Effector memory CD4-positive, alpha-beta T cell (primary cell): ENCODE measurements at places on chromosomes 5 and 9.

- no peak for DNase-seq
- H3K4me3 ChIP-seq: no peak overlapping the region
- H3K4me1 ChIP-seq: peaks cover 7% of the 10 kb centered on the region
- H3K36me3 ChIP-seq: peaks cover 77% of the 10 kb centered on the region
- peak overlapping the region; percentile 29 for H3K27ac ChIP-seq
Measured at GRCh38 chr9:121169094-121169601, 32.5 kb downstream of the RAB14 start.

DNA sequence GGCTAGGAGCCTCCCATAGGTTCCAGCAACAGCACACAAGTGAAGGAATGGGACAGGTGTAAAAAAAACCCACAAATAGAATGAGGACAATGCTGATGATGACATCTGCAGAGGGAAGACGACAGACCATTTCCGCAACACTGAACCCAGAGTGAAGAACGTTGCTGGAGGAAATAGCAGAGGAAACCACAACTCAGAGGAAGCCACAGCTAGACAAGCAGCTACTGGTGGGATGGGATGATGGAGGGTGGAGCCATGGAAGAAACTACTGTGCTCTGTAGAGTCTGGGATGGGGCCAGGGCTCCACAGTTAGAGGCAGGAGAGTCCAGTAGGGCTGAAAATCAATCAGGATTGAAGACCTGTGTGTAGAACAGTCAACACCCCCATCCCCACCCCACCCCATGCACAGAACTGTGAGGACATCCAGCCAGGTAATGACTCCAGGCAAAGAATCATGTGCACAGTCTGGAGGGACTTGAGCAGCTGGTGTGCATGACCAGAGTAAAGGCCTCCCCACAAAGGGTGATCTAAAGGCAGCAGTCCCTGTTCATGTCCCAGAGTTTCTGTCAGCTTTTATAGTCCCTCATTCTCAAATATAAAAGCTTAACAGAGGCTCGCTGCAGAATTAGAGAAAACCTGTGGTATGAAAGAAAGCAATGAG lies 65.2 kb upstream of the SPIN1 start:
- H3K4me3 ChIP-seq: no peak overlapping the region
- no peaks in the 10 kb centered on the region for H3K27me3 ChIP-seq
- peak; percentile 42 for DNase-seq
- no peak overlapping the region for H3K27ac ChIP-seq
- no peaks in the 10 kb centered on the region for H3K36me3 ChIP-seq

GRCh38 chr9:92385953-92386352 lies 18.4 kb downstream of the OGN start:
- DNase-seq: no peak
- no peak overlapping the region for H3K4me3 ChIP-seq
- no peaks in the 10 kb centered on the region for H3K27me3 ChIP-seq
- H3K36me3 ChIP-seq: no peaks in the 10 kb centered on the region
- H3K27ac ChIP-seq: no peak overlapping the region

- no peaks in the 10 kb centered on the region for H3K27me3 ChIP-seq
- H3K4me3 ChIP-seq: no peak overlapping the region
- H3K4me1 ChIP-seq: peaks cover 9% of the 10 kb centered on the region
- no peak overlapping the region for H3K27ac ChIP-seq
- DNase-seq: no peak
Measured at GRCh38 chr9:2059274-2059929, 44.3 kb downstream of the SMARCA2 start.

DNA sequence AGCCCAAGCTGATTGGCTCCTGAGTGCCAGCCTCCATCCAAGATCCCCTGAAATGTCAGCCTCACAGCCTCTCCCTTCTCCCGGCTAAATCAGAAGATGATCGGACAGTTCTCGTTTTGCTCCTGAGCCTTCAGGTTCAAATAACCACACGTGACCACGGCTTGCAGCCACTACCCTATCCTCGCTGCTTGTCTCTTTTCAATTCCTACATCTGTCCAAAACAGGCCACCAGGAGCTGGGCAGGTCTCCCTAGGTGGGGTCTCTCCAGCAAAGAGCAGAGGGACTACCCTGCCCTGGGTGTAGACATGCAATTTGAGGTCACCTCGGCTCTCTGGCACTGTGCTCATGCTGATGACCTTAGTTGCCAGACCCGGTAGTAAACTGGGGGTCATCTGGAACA lies 224.0 kb upstream of the TBC1D2 start:
- DNase-seq: no peak
- no peaks in the 10 kb centered on the region for H3K27me3 ChIP-seq
- H3K27ac ChIP-seq: no peak overlapping the region
- H3K4me1 ChIP-seq: no peaks in the 10 kb centered on the region
- no peaks in the 10 kb centered on the region for H3K36me3 ChIP-seq
- no peak overlapping the region for H3K4me3 ChIP-seq

- no peaks in the 10 kb centered on the region for H3K36me3 ChIP-seq
- H3K4me3 ChIP-seq: no peak overlapping the region
- H3K4me1 ChIP-seq: no peaks in the 10 kb centered on the region
- H3K27ac ChIP-seq: no peak overlapping the region
- H3K27me3 ChIP-seq: no peaks in the 10 kb centered on the region
Measured at GRCh38 chr9:78663369-78663768, 366.4 kb downstream of the PSAT1 start.

- no peak overlapping the region for H3K27ac ChIP-seq
- no peak overlapping the region for H3K4me3 ChIP-seq
Measured at GRCh38 chr9:124342776-124343485, 72.3 kb downstream of the PSMB7 start.

- H3K27ac ChIP-seq: no peak overlapping the region
- peaks cover 66% of the 10 kb centered on the region for H3K36me3 ChIP-seq
- H3K4me3 ChIP-seq: no peak overlapping the region
Measured at GRCh38 chr5:87404359-87404758, 8.4 kb downstream of the CCNH start.

- H3K27ac ChIP-seq: no peak overlapping the region
- no peak overlapping the region for H3K4me3 ChIP-seq
- H3K27me3 ChIP-seq: no peaks in the 10 kb centered on the region
Measured at GRCh38 chr5:54093081-54093492, 217.3 kb downstream of the ARL15 start.

DNA sequence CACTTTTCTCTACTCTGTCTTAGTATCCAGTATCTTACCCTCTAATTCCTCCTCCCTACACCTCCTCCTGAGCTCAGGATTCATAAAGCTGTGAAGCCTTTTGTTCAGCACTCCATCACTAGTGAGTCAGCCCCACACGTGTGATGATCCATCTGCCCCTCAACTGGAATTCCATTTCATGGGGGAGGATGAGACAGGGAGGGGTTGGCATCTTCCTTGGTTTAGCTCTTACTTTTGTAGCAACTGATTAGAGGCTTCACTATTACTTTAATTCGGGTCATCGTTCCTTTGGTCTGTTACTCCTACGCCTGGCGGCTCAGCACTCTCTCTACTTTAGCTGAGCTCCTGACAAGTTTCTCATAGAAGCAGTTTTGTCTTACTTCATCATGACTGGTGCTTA lies 11.8 kb downstream of the BTNL8 start:
- no peaks in the 10 kb centered on the region for H3K36me3 ChIP-seq
- H3K4me1 ChIP-seq: no peaks in the 10 kb centered on the region
- no peak for DNase-seq
- no peak overlapping the region for H3K4me3 ChIP-seq

DNA sequence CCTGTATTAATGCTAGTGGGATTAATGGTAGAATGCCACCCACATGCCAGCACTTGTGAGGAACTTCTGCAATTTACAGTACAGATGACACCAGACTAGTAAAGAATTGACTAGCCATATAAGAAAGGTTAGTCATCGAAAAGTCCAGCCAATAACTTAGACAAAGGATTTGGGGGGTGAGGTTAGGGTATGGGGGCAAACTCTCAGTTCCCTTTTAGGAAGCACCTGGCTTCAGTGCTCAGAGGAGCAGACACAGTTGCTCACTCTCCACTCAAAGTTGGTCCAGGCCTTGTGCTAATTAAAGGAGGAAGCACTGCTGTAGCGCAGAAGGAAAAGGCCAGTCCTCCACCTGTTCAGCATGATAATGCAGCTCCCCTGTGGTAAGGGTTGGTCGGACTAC lies 25.2 kb downstream of the TGFBR1 start:
- no peak overlapping the region for H3K27ac ChIP-seq
- no peak for DNase-seq
- peaks cover 15% of the 10 kb centered on the region for H3K4me1 ChIP-seq
- H3K4me3 ChIP-seq: no peak overlapping the region

GRCh38 chr9:126705767-126706697 lies 92.3 kb downstream of the LMX1B start:
- H3K36me3 ChIP-seq: no peaks in the 10 kb centered on the region
- H3K27ac ChIP-seq: no peak overlapping the region
- H3K4me3 ChIP-seq: peak overlapping the region; percentile 9
- peaks cover 14% of the 10 kb centered on the region for H3K4me1 ChIP-seq

- no peaks in the 10 kb centered on the region for H3K36me3 ChIP-seq
- no peak overlapping the region for H3K4me3 ChIP-seq
- no peaks in the 10 kb centered on the region for H3K27me3 ChIP-seq
- no peak overlapping the region for H3K27ac ChIP-seq
Measured at GRCh38 chr5:75260708-75261107, 24.0 kb upstream of the ANKRD31 start.

- H3K27me3 ChIP-seq: no peaks in the 10 kb centered on the region
- H3K4me1 ChIP-seq: no peaks in the 10 kb centered on the region
- no peak for DNase-seq
- no peak overlapping the region for H3K4me3 ChIP-seq
Measured at GRCh38 chr9:15138357-15138686, 168.7 kb downstream of the TTC39B start.

- no peak overlapping the region for H3K4me3 ChIP-seq
- no peak for DNase-seq
- H3K27me3 ChIP-seq: no peaks in the 10 kb centered on the region
- no peaks in the 10 kb centered on the region for H3K4me1 ChIP-seq
- H3K27ac ChIP-seq: no peak overlapping the region
Measured at GRCh38 chr9:107177857-107178256, 105.2 kb upstream of the RAD23B start.

DNA sequence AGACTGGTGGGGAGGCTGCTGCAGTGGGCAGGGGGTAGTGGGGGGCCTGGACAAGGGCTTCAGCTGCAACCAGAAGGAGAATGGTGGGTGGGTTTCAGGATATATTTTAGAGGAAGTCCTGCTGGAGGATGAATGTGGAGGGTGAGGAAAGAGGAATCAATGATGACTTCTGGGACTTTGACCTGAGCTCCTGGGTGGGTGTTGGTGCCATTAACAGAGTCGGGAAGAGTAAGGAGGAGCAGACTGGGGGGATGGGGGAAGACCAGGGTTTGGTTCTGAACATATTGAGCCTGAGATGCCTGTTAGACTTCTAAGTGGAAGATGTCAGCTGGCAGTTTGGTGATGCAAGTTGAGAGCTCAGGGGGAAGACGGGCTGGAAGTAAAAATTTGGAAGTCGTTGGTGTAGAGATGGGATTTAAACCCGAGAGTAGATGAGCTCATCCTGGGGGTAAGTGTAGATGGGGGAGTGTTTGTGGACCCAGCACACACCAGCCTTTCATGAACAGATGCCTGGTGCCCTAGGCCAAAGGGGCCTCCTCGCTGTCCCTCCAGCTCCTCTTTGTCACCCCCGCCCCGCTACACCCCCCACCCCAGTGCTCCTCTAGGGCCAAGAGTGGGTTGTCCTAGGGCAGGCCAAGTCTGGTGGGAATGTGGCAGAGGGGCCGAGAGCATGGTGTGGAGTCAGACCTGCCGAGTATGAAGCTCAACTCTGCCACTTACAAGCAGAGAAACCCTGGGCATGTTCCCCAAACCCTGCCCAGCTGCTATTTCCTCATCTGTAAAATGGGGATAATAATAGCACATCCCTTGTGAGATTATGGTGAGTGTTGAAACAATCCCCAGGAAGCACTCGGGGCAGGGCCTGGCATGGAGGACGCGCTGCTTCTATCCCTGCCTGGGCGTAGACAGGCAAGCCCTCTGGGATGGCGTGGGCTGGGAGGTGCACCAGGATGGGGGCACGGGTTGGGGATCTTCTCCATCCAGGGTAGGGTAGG lies 4.0 kb downstream of the DNM1 start:
- DNase-seq: no peak
- H3K27ac ChIP-seq: no peak overlapping the region
- H3K36me3 ChIP-seq: no peaks in the 10 kb centered on the region
- peaks cover 11% of the 10 kb centered on the region for H3K27me3 ChIP-seq

GRCh38 chr5:154892369-154892771 lies 33.9 kb downstream of the CNOT8 start:
- H3K27ac ChIP-seq: no peak overlapping the region
- peaks cover 76% of the 10 kb centered on the region for H3K36me3 ChIP-seq
- no peaks in the 10 kb centered on the region for H3K27me3 ChIP-seq
- DNase-seq: no peak
- H3K4me1 ChIP-seq: no peaks in the 10 kb centered on the region

DNA sequence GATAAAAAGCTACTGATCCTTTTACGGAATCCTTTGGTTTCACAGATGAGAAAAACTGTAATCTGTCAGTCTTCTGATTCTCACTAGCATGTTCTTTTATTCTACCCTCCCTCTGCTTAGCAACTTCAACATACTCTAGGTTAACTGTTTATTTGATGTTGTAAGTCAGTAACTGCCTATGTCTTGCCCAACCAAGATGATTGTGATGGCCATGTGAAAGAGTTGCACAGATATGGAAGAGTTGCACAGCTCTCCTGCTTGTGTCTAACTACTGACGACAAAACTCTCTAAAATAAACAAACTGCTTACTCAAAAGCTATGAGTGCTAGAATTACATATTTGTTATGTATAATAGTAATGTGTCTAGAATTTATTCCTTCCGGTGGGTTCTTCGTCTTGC lies 227.3 kb upstream of the DAB2 start:
- DNase-seq: no peak
- no peaks in the 10 kb centered on the region for H3K36me3 ChIP-seq
- H3K27ac ChIP-seq: no peak overlapping the region
- H3K4me3 ChIP-seq: no peak overlapping the region

GRCh38 chr5:52989025-52989780 lies at the start of gene ITGA2:
ITGA2 (plus strand) TSS chr5:52989352; CDS start chr5:52989469, 117 bp downstream.
- peaks cover 16% of the 10 kb centered on the region for H3K4me1 ChIP-seq
- no peak within 1 kb of the TSS for H3K27ac ChIP-seq
- no peak for DNase-seq
- H3K36me3 ChIP-seq: no peaks in the 10 kb centered on the region

DNA sequence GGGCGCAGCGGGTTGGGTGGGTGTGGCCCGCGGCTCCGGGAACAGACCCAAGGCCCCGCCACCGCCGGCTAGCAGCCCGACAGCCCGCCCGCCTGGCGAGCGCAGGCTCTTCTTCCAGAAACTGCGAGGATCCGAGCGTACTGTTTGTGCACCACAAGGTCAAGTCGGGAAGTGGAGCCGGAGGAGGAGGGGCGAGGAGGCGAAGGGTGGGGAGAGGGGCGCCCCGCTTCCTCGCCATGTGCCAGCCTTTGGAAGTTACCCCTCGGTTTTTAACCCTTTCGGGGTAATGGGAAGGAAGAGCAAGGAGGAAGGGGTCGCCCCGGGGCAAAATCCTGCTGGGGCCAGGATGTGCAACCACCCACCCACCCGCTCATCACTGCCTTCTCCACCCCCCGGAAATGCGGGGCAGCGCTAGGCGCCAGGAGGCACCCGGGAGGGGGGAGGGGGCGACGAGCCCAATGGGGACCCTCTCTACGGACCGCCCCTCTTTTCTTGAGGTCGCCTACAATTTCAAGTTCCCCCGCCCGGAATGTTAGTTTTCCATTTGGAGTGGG lies 1.1 kb upstream of the JADE2 start:
- no peaks in the 10 kb centered on the region for H3K27me3 ChIP-seq
- peak overlapping the region; percentile 87 for H3K4me3 ChIP-seq
- peak overlapping the region; percentile 98 for H3K27ac ChIP-seq
- no peaks in the 10 kb centered on the region for H3K36me3 ChIP-seq
- H3K4me1 ChIP-seq: peaks cover 26% of the 10 kb centered on the region
